HS-5 (cell line): ENCODE measurements at places on chromosomes 12 and 14.

GRCh38 chr12:109218996-109219395 is 90.1 kb downstream of the FOXN4 start:
- no peak for DNase-seq

GRCh38 chr14:73645248-73645610 is 443 bp downstream of the DNAL1 start:
- no peak for DNase-seq

DNA sequence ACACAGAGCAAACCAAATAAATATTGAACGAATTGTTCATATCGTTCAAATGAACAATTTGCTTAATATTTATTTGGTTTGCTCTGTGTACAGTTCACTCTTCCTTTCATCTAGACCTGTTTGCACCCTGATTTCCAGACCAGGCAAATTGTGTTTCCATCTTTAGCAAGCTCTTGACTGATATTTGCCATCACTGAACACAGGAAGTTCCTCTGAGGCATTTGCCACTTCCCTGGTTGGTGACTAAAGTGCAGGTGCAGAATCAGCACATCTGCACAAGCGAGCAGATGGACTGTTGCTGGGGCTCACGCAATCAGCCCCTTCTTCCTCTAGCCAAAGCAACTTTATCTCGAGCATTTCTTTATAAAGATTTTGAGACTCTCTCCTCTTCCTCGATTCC is 112.9 kb downstream of the DAAM1 start:
- DNase-seq = no peak

DNA sequence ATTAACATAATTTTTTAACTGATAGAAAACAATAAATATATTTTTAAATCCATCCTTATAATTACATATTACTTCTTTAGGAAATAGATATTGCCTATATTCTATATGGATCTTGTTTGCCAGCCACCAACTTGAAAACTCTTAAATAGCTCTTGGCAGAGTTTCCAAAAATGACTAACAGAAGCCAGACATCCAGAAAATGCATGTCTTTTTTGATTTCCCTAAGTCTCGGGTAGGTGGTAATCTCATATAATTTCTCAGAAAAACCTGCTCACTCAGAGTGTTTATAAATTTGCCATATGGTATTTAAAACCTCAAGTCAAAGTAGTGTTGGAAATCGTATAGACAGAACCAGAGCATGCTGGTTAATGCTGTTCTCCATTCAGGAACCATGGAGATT is 360.4 kb upstream of the FOXG1 start:
- no peak for DNase-seq

GRCh38 chr14:98958048-98958631 is 313.9 kb downstream of the BCL11B start:
- DNase-seq = no peak

DNA sequence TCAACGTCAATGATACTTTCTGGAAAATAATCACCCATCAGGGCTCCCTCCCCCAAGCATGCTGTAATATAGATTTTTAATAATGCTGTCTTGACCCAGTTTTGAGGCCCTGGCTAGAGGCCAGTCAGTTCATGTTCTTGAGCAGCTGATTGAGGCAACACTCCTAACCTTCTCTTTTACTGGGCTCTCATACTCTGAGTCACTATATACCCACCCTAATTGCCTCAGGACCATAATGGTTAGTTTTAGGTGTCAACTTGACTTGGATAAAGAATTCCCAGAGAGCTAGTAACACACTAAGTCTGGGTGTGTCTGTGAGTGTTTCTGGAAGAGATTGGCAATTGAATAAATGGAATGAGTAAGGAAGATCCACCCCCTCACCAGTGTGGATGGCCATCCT is 527.0 kb upstream of the ATP2B1 start:
- no peak for DNase-seq

- no peak for DNase-seq
Observed at GRCh38 chr14:90053044-90053443, 8.8 kb upstream of the KCNK13 start.
